ENCODE measurements at places on chromosomes 3 and 15. TPM values are rescaled to one million over a fixed set of nuclear protein-coding genes. Genes with fewer than 3 reads are reported as not detected.

DNA sequence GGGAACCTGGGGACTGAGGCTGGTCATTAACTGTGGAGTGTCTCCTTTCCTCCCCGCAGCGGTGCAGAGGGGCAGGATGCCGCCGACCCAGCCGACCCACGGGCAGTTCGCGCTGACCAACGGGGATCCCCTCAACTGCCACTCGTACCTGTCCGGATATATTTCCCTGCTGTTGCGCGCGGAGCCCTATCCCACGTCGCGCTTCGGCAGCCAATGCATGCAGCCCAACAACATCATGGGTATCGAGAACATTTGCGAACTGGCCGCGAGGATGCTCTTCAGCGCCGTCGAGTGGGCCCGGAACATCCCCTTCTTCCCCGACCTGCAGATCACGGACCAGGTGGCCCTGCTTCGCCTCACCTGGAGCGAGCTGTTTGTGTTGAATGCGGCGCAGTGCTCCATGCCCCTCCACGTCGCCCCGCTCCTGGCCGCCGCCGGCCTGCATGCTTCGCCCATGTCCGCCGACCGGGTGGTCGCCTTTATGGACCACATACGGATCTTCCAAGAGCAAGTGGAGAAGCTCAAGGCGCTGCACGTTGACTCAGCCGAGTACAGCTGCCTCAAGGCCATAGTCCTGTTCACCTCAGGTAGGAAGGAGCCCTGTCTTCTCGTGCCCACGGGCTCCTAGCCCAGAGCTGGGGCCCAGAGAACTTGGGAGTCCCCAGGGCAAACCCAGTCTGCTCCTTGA lies 3.7 kb downstream of the NR2F2 start:
- H3K27me3 ChIP-seq: no peaks in the 10 kb centered on the region
- DNase-seq: no peak
- H3K36me3 ChIP-seq: no peaks in the 10 kb centered on the region
- peaks cover 9% of the 10 kb centered on the region for H3K4me1 ChIP-seq
- no peak overlapping the region for H3K4me3 ChIP-seq
- H3K27ac ChIP-seq: no peak overlapping the region

DNA sequence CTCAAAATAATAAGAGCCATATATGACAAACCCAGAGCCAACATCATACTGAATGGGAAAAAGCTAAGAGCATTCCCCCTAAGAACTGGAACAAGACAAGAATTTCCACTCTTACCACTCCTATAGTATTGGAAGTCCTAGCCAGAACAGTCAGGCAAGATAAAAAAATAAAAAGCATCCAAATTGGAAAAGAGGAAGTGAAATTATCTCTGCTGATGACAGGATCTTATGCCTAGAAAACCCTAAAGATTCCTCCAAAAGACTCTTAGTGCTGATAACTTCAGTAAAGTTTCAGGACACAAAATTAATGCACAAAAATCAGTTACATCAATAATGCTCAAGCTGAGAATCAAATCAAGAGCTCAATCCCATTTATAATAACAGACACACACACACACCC lies 45.9 kb upstream of the SLC2A2 start:
- DNase-seq: no peak
- no peaks in the 10 kb centered on the region for H3K4me1 ChIP-seq
- no peaks in the 10 kb centered on the region for H3K36me3 ChIP-seq
- H3K27me3 ChIP-seq: no peaks in the 10 kb centered on the region
- H3K4me3 ChIP-seq: no peak overlapping the region

DNA sequence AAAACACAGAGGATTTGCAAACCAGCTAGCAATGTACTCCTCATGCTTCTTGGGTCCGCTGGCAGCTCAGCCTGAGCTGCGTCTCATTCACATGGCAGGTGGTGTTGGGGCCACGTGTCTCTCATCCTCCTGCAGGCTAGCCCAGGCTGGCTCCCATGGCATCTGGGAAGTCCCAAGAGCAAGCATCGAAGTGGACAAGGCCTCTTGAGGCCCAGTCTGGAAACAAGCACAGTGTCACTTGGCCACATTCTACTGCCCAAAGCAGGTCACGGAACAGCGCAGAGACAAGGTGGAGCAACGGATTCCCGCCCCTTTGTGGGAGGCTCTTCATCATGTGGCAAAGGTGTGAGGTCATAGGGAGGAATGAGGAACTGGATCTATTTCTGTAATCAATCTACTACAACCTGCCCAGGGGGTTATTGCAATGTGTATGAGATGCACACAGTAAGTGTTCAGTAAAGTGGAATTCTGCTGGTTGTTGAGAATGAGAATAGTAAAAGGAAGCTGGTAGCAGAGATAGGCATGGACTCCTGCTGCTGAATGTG lies 128.3 kb downstream of the TPRA1 start:
- no peaks in the 10 kb centered on the region for H3K36me3 ChIP-seq
- H3K27me3 ChIP-seq: peaks cover 9% of the 10 kb centered on the region
- no peak for DNase-seq
- no peak overlapping the region for H3K4me3 ChIP-seq
- no peaks in the 10 kb centered on the region for H3K4me1 ChIP-seq

GRCh38 chr3:15223685-15224572 lies 17.9 kb downstream of the CAPN7 start:
- H3K27ac ChIP-seq: no peak overlapping the region
- no peaks in the 10 kb centered on the region for H3K4me1 ChIP-seq
- H3K27me3 ChIP-seq: no peaks in the 10 kb centered on the region
- H3K4me3 ChIP-seq: no peak overlapping the region
- no peak for DNase-seq
- H3K36me3 ChIP-seq: peaks cover 12% of the 10 kb centered on the region

- H3K36me3 ChIP-seq: peaks cover 23% of the 10 kb centered on the region
- no peak for DNase-seq
- no peaks in the 10 kb centered on the region for H3K27me3 ChIP-seq
- H3K4me1 ChIP-seq: peaks cover 86% of the 10 kb centered on the region
Observed at GRCh38 chr3:112460519-112461195, 38.6 kb downstream of the BTLA start.

- no peak overlapping the region for H3K4me3 ChIP-seq
- H3K27ac ChIP-seq: no peak overlapping the region
- no peaks in the 10 kb centered on the region for H3K4me1 ChIP-seq
- DNase-seq: no peak
- H3K36me3 ChIP-seq: no peaks in the 10 kb centered on the region
Observed at GRCh38 chr3:177401375-177401774, 204.1 kb upstream of the TBL1XR1 start.

DNA sequence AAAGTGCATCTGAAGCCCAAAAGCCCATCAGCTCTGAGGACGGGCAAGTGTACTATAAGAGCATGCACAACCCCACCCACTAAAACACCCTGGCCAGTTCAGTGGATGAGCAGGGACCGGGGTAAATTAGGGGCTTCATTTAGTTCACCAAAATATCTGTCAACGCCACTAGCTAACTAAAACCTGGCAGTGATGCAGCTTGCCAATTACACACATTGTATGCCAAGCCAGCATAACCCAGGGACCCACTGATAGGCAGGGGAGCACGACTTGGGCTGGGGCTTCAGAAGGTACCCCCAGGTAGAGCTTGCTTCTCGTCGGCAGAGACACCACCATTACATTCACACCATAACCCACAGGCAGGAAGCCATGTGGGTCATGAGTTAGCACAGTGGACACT lies 47.0 kb downstream of the PTPN23 start:
- no peak for DNase-seq
- H3K4me3 ChIP-seq: no peak overlapping the region
- no peak overlapping the region for H3K27ac ChIP-seq

- DNase-seq: no peak
- H3K27me3 ChIP-seq: no peaks in the 10 kb centered on the region
- no peak overlapping the region for H3K27ac ChIP-seq
Observed at GRCh38 chr3:4060064-4060463, 243.1 kb upstream of the SETMAR start.

- H3K36me3 ChIP-seq: no peaks in the 10 kb centered on the region
- H3K4me3 ChIP-seq: no peak overlapping the region
- H3K27me3 ChIP-seq: no peaks in the 10 kb centered on the region
- peak; percentile 5 for DNase-seq
Observed at GRCh38 chr3:160885791-160886286, 129.8 kb downstream of the PPM1L start.

CTDSPL gene
- total RNA-seq: not detected

PLA2G4F gene
- total RNA-seq: not detected

SLC28A1 gene
- total RNA-seq: not detected

MYZAP gene
- 1.4 TPM for total RNA-seq

FRMD5 gene
- total RNA-seq: not detected

ZNF35 gene
- 16.6 TPM for total RNA-seq

TMCO5A gene
- total RNA-seq: not detected
